ENCODE measurements at places on chromosomes 6 and 20. TPM values are rescaled to one million over a fixed set of nuclear protein-coding genes. Genes with fewer than 3 reads are reported as not detected.

GRCh38 chr6:3836566-3836965 lies 12.6 kb upstream of the FAM50B start:
- no peak for DNase-seq

BMP5 gene
- polyA plus RNA-seq = not detected

DNA sequence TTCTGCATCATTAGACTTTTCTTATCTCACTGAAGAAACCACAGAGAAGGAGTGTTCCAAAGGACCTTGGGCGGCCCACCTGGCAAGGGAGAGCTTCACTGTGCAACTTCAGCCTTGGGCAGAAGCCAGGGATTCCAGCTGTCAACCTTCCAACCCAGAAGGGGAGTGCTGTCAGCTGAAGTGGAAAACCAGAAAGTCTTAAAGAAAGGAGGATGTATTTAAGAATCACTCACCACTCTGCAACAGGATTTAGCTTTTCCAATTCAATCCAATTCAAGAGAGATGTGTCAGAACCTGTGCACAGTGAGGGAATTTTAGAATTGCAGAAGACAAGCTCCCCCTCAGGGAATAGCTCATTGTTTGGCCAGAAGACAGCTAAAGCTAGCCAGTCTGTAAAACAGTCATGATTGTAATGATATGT lies 553.7 kb downstream of the CD83 start:
- DNase-seq = no peak

ZSCAN23 gene
- polyA plus RNA-seq = 0.09 TPM

OR2B6 gene
- polyA plus RNA-seq = not detected

TINAG gene
- polyA plus RNA-seq = not detected

- no peak for DNase-seq
Observed at GRCh38 chr6:149461670-149462069, 23.1 kb downstream of the ZC3H12D start.

DNA sequence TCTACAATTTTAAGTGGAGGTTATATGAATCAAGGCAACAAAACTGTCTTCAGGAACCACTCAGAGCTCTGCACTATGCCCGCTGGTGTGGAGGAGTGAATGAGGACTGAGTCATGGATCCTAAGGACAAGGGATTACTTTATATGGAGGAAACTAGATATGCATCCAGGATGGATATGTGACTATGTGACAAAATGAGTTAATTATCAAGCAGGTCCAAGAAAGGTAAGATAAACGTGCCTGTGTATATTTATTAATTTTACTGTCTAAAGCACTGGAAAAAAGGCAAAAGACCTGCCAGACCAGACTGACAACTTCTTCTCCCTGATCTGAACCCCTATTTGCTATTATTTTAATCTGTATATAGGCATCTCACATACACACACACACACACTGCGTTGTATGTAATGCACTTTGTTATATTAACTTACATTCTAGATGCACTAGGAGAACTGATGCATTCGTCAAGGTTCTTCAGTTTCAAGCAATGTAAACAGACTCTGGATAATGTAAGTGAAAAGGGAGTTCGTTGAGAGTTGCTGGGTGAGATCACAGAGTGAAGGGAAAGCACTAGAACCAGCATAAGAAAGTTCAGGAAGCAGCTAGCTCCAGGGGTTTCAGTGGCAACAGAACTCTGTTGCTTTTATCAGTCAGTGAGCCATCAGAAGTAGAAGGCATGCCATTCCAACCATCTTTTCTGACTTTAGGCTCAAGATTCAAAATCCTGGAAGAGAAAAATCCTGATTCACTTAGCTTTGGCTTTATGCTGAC lies 26.4 kb upstream of the ADGRG6 start:
- no peak for DNase-seq

All from B cell (primary cell).